Fibroblast of skin of right biceps (primary cell): ENCODE measurements at places on chromosomes 13 and 19.

GRCh38 chr13:111316161-111316730, 4.2 kb upstream of the TEX29 start:
- no peak for DNase-seq

DNA sequence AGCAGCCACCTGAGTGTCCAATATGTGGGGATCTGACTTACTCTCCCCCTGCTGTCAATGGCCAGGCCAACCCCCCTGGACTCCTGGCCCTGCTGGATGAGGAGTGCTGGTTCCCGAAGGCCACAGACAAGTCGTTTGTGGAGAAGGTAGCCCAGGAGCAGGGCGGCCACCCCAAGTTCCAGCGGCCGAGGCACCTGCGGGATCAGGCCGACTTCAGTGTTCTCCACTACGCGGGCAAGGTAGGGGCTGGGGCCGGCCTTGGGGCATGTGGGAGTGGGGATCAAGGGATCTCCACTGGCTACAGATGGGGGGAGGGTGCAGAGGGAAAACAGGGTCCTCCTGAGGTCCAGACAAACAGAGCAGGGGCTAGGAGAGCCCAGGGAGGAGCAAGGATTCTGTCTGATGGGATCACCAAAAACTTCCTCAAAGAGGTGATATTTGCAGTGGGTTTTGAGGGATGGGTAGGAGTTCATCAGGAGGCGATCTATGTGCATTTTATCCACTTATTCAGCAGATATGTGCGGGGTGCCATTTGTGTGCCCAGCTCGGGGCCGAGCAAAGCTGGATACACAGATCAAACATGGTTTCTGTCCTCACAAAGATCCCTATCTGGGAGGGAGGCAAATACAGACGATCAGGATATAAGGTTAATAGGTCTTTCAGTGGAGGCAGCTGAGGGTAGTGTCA, 47.2 kb downstream of the MYH14 start:
- DNase-seq, result no peak

DNA sequence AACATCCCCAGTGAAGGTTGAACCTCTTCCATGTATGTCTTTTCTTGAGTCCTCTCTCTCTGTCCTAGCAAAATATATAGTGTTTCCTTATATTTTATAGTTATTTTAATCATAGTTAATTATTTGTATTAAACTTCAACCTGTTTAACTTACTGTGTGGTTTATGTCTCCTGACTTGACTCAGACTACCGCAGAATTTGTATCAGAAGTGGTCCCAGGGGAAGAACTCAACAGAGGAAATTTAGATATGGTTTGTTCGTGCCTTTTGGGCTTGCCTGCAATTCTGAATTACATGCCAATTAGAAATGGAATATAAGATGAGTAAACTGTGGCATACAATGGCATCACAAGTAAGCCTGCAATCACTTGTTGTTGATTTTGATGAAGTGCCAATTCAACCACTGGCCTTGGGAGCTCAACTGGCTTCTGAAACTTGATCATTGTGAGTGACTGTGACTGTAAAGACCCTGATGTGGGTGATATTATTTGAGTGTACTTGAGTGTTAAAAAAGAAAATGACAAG, 1459.5 kb upstream of the PCDH20 start:
- peak; percentile 5 for DNase-seq

- DNase-seq, result no peak
Measured at GRCh38 chr19:2213799-2214198, 22.3 kb downstream of the PLEKHJ1 start.

DNA sequence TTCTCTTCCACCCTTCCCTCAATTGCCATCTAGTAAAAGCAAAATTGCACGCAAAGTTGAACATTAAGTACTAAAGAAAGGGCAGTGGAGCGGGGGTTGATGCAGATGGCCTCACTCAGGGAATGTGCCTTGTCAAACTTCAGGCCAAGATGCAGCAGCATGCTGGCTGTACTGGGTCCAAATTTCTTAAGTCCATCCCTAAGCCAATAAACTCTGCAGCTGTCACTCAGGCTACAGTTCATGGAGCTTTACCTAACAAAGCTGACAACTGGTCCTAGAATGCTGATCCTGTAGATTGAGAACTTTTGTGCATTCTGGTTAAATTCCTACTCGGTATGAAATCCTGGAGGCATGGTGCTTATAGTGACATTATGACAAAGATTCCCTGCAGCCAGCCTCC, 88.4 kb downstream of the FOXO1 start:
- no peak for DNase-seq

- peak; percentile 65 for DNase-seq
Measured at GRCh38 chr19:14147797-14148605, 11.6 kb upstream of the ASF1B start.

- no peak for DNase-seq
Measured at GRCh38 chr19:50928831-50929230, 17.6 kb upstream of the KLK4 start.

DNA sequence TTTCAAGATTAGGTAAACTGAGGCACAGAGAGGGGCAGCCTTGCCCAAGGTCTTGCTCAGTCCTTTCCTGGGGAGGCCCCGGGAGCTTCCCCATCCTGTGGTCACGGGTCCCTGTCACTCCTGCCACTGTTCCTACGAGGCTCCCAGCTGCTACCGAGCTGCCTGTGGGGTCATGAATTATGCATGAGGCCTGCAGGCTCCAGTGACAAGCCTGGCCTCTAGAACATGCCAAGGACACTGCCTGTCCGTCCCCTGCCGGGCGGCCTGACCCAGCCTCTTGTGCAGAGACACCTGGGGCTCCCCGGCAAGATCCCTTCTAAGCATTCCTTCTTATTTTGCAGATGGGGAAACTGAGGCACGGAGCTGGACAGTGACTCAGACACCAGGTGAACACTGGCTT, 2.7 kb downstream of the FCHO1 start:
- DNase-seq, result no peak

DNA sequence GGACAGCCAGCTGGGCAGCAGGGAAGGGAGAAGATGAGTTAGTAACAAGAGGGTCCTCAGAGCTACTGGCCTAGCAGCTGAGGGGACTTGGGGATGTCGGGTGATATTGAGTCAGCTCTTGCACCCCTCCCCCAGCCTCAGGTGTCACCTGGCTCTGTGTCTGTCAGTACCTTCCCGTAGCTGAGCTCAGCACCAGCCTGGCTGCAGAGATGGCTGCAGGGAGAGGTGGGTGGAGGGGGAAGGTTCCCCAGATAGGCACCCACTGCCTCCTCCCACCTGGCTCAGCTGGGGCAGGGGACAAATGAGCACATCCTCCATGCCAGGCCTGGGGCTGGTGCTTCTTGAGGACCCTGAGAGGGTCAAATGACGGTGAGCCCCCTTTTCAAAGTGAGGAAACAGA, 6.8 kb upstream of the KPTN start:
- no peak for DNase-seq

GRCh38 chr13:87123987-87124784, 547.0 kb upstream of the SLITRK5 start:
- peak; percentile 99 for DNase-seq

DNA sequence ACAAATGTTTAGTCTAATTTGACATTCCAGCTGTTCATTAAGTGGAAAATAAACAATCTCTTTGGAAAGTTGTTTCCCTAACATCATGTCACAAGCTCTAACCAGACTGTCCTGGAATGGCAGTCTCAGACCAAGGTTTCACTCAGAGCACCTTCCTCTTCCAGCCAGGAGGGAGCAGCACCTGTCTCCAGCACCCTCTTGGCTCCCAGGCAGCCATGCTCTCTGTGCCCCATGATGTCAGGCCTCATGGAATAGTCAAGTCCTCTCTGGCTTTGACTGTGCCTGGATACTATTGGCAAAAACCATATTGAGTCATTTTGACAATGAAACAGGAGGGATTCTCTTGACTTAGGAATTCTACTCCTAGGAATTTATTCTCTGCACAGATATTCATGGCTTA, 171.4 kb downstream of the OXGR1 start:
- peak; percentile 43 for DNase-seq

DNA sequence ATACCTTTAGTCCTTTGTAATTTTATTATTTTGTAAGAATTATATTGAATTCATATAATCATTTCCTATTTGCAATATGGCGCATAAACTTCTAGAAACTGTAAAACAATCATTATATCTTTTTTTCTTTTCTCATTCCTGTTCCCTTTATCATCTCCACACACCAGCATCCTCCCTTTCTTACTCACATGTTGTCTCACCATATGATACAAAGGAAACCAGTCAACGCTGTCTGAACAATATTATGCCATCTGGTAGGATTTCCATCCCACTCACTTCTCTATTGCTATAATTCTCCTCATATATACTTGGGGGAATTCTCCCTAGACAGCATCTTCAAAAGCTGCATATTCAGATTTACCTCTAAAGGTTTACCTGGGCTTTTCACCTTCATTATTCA, 389.8 kb downstream of the NDFIP2 start:
- DNase-seq, result peak; percentile 34

GRCh38 chr19:40862333-40862732, 12.1 kb upstream of the CYP2A6 start:
- DNase-seq, result no peak
